Head of caudate nucleus (tissue), 42 donors: ENCODE measurements at places on chromosomes 7 and 10.
A peak's percentile ranks its signal among the peaks of the same experiment; 100 is the strongest.

- peak; percentile 7 for DNase-seq
These were observed 57.6 kb upstream of the EZH2 start for GRCh38 chr7:148941598-148942275.

- DNase-seq, result no peak
These were observed 10.9 kb upstream of the CYP3A4 start for GRCh38 chr7:99794585-99795502.

GRCh38 chr7:32957326-32958045 lies at the start of gene FKBP9:
TSS of gene FKBP9 (plus strand) at chr7:32957440. CDS start at chr7:32957574, 134 bp downstream.
- peak; percentile 75 for DNase-seq

DNA sequence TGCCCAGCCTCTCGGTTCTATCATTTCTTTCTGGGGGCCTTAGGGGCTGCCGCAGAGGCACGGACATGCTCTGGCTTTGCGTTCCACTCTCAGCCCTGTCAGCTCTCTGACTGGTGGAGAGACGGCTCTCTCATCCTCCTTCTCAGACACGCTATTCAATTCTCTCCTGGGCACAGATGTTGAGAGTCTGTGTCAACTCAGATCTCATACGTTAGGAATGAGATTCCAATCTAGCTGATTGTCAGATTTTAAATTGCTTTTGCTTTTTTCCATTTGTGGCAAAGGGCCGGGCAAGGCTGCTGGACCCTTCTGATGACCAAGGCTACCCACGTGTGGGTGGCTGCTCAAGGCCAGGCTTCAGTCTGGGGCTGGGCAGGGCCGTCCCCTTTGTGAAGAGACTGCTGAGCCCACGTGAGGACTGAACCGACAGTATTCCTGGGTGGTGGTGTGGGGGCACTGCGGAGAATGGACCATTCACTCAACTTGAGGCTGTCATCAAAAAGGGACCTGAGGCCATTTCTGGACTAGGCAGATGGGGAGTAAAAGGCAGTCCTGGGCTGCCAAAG lies 71.5 kb downstream of the CLEC2L start:
- no peak for DNase-seq

- no peak for DNase-seq
These were observed 595.2 kb downstream of the AUTS2 start for GRCh38 chr7:70193514-70193913.

GRCh38 chr7:44310221-44310848 lies 15.1 kb downstream of the CAMK2B start:
- no peak for DNase-seq

DNA sequence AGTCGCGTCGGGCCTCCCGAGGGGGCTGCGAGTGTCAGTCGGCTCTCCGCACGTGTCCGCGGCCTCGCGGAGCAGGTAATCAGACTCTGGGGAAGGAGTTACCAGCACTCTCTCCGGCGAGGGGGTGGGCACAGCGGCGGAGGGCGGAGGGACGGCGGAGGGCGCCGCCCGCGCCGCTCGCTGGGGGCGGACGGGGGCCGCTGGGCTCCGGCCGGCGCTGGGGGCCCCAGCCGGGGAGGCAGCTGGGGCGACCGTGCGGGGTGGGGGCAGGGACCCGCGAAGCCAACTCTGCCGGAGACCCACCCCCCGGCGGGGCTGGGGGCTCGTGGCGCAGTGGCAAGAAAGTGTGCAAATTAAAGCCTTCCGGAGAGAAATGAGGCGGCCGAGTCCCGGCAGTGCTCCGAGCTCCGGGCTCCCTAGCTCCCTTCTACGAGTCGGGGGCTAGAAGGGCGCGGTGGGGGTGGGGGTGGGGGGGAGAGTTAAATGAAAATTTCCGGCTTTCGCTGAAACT lies at the start of gene CDK6:
Gene CDK6 (minus strand): TSS at position 85 of the 511 bp plus-strand sequence. CDS start 3,250 bp downstream, outside the sequence.
- DNase-seq, result peak; percentile 32

- DNase-seq, result no peak
These were observed 164.7 kb downstream of the PRKG1 start for GRCh38 chr10:51239006-51239405.
